Endodermal cell (in vitro differentiated cells): ENCODE measurements at places on chromosomes 12 and 14. TPM values are rescaled to one million over a fixed set of nuclear protein-coding genes. Genes with fewer than 3 reads are reported as not detected.

Gene SLC39A5
- 1.5 and 2.5 TPM in 2 replicates for total RNA-seq

GRCh38 chr12:8819666-8819980, 2.8 kb upstream of the A2ML1 start:
- DNase-seq = no peak

Gene NRXN3
- total RNA-seq = 12.9 to 21.4 TPM (median 20.0 TPM) in 3 replicates

Gene OR6C6
- total RNA-seq = not detected in 3 replicates

GRCh38 chr12:99370421-99371138, 277.0 kb upstream of the GARIN6 start:
- no peak for DNase-seq

DNA sequence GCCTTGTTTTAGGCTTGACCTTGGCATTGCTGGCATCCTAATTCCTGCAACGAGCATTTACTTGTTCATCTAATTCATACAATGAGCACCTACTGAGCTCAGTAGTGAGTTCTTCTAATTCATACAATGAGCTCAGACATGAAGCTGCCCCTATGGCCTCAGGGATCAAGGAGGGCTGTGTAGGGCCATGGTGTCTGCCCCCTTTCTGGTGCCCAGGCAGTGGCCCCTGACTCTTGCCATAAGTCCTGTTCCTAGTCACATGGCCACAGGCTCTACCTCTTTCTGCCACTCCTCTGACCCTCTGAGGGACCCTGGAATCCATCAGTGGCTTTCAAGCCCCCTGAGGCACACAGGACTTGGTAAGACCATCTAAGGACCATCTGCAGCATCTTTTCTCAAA, 148.8 kb downstream of the ZFP36L1 start:
- peak; percentile 6 for DNase-seq

GRCh38 chr12:116540622-116541152, 18.5 kb upstream of the MAP1LC3B2 start:
- no peak for DNase-seq

Gene RHEBL1
- total RNA-seq = 0.56 to 3.2 TPM (median 3.2 TPM) in 3 replicates

GRCh38 chr14:71694591-71695530, 237.4 kb upstream of the RGS6 start:
- no peak for DNase-seq

GRCh38 chr12:45234139-45234865, 18.4 kb downstream of the ANO6 start:
- DNase-seq = peak; percentile 91

- DNase-seq = no peak
These were observed 45.5 kb upstream of the TMEM263 start for GRCh38 chr12:106910202-106910601.

- no peak for DNase-seq
These were observed 53.7 kb upstream of the KITLG start for GRCh38 chr12:88634008-88634407.

Gene GLI1
- total RNA-seq = 5.6 and 6.4 TPM in 2 replicates

Gene INSM2
- 0.18 TPM in 1 of 2 replicates, not detected in the other for total RNA-seq

Gene CLEC7A
- total RNA-seq = not detected in 2 replicates

DNA sequence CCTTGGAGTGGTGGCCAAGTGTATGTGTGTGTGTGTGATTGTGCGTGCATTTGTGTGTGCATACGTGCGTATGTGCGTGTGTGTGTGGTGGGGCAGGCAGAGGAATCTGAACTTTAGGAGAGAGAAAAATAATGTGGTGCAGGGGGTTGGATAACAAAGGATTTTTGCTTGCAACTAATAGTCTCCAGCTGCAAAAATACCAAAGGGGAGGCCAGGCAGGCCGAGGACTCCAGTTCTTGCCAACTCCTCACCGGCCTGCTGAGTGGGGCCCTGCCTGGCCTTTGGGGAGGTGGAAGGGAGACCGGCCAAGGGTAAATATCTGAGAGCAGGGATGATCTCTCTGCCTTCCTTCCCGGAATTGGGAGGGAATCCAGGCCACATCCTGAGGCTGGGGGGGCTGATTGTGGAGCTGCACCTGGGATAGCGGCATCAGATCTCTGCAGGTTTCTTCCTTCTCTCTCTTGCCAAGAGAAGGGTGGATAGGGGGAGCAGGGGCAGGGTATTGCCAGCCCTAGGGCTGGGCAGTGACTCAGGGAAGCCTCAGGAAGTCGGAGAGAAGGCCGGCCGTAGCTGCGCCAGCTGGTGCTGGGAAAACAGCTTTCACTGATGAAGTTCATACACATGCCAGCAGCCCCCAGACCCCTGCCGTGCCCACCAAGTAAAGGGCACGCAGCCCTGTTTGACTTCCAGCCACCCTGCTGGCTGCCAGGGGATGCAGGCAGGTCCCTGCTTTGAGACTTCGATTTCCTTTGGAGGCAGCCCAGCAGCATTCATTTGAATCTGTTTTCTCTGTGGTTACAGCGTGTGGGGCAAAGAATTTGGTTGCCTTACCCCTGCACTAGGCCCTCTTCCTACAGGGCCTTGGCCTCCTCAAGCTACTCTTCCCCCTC, 4.6 kb upstream of the LRP1-AS start:
- DNase-seq = no peak

DNA sequence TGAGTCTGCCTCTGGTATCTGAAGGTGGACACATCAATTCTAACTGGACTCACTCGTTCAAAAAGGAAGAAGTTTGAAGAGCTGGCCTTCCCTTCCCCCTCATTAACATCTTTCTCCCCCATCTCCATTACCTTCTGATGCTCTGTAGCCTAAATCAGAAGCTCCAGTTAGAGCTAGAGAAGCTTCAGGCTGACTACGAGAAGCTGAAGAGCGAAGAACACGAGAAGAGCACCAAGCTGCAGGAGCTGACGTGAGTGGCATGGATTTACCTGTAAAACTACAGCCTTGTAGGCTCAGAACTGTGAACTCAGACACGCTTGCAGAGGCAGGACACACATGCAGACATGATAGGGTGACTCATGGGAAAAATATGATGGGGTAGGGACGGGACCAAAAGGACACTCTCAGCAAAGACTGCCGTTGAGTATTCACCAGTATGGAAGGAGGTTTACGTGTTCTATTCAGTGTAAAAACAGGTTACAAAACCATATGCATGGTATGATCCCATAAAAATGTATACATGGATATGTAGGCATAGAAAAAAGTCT, 14.3 kb upstream of the PIP4K2C start:
- DNase-seq = no peak

Gene SOX5
- total RNA-seq = 6.8 to 10.8 TPM (median 8.8 TPM) in 3 replicates

DNA sequence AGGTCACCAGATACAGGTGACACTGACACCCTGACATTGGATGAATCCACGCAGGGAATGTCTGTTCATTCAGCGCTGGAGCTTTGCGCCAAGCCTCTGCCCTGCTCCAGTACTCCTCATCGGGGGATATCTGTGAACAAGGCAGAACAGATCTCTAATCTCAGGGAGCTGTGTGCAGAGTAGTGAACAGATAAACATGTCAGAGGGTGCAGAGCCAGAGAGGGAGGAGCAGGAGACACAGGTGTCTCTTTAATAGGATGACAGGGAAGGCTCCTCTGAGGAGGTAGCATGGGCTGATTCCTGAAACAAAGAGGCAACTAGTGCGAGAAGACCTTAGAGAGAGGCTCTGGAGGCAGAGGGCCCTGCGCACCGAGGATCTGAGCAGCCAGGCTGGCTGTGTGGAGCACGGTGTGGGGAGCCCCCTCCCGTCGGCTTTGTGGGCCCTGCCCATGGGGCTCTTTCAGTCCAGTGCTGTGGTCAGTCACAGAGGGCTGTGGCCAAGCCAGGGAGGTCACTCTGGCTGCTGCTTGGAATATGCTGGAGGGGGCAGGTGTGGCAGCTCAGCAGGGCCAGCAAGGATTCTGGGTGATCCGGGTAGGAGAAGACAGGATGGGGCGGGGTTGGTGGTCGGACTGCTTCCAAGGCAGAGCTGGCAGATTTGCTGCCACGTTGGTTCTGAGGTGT, 55.6 kb downstream of the TECPR2 start:
- DNase-seq = no peak

Gene NANOG
- total RNA-seq = 79.5 and 129 TPM in 2 replicates

DNA sequence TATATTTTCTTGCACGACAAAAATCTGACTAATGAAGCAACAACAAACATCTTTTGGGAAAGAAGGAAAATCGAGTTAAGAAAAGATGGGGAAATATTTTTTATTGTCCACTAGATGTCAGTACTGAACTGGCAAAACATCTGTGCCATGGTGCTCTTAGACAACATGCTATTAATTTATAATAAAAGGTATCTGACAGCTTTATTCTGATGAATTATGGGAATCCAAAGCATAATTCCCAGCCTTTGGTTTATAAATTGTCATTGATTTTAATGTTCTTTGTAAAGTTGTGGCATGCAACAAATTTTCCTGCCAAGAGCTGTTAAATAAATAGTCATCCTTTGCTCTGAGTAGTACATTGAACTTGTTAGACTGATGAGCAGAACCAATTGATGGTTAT, 231.2 kb downstream of the ETNK1 start:
- DNase-seq = no peak

GRCh38 chr12:41966001-41966400, 178.7 kb downstream of the GXYLT1 start:
- no peak for DNase-seq

DNA sequence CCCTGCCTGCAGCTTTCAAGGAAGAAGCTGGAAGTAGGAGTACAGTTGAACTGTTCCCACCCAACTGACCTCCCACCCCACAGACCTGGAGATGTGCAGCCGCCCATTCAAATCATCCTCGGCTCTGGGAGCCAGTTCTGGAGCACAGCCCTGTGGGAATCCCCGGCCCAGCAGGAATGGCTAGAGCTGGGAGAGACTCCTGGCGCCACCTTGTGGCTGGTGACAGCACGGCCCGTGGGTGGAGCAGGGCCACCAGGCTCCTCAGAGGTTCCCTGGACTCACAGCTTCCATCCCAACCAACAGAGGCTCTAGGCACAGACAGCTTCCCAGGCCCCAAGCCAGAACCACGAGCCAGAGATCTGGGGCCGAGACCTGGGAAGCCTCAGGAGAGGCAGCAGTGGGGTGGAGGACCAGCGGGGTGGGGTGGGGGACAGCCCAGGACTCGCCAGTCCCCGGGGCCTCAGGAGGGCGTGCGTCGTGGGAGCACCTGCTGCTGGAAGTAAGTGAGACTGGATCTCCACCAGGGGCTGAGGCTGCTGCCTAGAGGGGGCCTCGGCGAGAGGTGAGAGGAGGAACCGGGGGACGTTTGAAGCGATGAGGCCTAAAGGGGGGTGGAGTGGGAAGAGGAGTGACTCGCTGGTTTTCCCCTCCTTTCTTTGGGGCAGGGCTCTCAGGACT, 43.4 kb downstream of the RNF34 start:
- peak; percentile 99 for DNase-seq

GRCh38 chr12:96400631-96401075, 414 bp upstream of the CDK17 start:
- no peak for DNase-seq

DNA sequence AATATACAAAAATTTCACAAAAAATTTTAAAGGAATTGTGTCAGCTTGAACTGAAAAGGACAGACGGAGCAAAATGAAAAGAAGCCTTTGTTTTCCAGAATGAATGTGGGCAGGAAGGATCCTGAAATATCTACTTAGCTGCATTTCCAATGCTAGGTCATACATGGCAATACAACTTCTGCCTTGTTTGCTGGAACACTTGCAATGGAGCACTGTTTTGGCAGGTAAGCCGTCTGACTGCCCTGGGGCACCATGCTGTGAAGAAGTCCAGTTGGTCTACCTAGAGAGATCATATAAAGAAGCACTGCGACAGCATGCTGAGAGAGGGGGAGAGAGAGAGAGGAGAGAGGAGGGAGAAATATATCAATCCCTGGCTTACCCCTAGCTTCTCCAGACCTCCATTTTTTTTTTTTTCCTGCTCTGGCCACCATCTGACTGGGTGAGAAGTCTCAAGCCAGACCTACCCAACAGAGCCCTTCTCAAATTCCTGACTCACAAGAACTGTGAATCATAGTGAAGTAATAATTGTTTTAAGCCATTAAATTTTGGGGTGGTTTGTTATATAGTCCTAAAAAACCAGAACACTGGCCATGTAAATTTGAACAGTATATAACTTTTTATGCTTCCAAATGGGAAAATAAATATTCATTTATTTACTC, 97.1 kb upstream of the PRICKLE1 start:
- DNase-seq = no peak

DNA sequence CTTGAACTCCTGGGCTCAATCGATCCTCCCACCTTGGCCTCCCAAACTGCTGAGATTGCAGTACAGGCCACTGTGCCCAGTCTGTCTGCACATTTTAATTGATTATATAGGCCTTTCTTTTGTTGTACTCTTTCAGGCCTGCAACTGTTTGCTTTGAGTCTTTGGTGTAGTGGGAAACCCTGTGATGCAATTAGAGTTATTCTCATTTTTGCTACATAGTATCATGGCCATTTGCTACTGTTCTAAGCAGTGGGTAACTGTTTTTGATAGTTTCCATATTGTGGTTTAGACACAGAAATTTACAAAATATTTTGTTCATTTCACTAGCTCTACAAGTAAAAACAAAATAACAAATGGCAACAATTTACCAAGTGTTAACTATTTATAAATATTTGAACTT, 6.3 kb upstream of the TUBA1B start:
- DNase-seq = no peak

- DNase-seq = no peak
These were observed 48.3 kb upstream of the ZFP36L1 start for GRCh38 chr14:68841016-68841809.

Gene SERPINA12
- total RNA-seq = not detected in 2 replicates

DNA sequence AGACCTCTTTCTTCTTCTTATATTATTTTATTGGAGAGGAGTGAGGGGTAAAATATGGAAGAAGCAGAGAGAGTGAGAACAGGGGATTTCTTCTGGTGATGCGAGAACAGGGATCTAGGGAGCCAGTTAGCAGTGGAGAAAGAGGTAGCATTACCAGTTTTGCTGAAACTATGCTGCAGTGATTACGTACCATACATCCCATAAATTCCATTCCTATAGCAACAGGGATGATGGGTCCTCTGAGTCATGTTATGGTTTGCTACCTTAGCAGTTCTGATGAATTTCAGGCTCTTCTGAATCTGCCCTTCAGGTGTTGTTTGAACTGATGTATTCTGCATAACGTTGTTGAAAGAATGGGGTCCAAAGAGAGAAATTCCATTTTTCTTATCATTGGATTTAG, 625.4 kb upstream of the LRFN5 start:
- DNase-seq = no peak

Gene ACRBP
- 3.3 and 3.9 TPM in 2 replicates for total RNA-seq

DNA sequence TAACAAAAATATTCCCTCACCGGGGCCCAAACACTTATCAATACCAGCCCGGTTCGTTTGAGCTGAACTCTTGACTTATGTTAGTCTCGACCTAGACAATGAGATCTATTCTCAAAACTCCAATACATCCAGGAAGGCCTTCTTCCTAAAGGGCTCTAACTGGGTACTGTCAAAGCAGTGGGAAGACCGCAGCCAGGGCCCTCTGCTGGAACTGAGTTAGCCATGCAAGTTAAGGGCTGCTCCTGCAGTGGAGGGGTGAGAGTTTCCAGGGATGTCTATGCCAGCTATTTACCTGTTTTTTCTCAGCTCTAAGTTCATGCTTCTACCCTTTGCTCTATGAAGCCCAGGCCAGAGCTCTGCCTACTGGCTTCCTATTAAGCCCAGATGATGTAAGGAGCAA, 348.8 kb downstream of the GXYLT1 start:
- peak; percentile 89 for DNase-seq
